ENCODE measurements at places on chromosomes 11 and 22. TPM values are rescaled to one million over a fixed set of nuclear protein-coding genes. Genes with fewer than 3 reads are reported as not detected.

Gene AMOTL1
- 57.3 TPM for total RNA-seq

Gene SUN2
- 65.6 TPM for total RNA-seq

Gene FZD4
- total RNA-seq = 52.0 TPM

Gene OR52E8
- total RNA-seq = not detected

Gene GAB2
- total RNA-seq = 16.1 TPM

Gene PARVB
- total RNA-seq = 48.1 TPM

Gene GNAZ
- 0.96 TPM for total RNA-seq

Gene HPX
- total RNA-seq = 0.38 TPM
